HepG2 (cell line): ENCODE measurements at places on chromosomes 12 and 14. TPM values are rescaled to one million over a fixed set of nuclear protein-coding genes. Genes with fewer than 3 reads are reported as not detected.

PKP2 gene
- 11.5 and 15.1 TPM in 2 replicates for polyA plus RNA-seq

DNA sequence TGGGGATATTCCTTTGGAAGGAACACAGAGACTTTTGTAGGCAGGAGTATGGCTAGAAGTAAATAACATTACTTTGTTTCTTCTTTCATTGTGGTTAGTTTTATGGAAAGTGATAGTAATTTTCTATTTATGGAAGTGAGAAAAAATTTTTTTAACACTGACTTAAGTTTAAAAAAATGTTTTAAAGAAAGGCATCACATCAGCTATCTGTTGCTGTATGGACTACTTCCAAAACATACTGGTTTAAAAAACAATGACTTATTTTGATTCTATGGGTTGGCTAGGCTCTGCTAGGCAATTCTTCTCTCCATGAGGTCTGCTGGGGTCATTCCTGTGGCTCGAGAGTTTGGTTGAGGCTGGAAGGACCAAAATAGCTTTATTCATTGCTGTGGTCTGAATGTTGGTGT, 31.7 kb upstream of the SLC38A2 start:
- H3K4me3 ChIP-seq: no peak overlapping the region
- H3K27me3 ChIP-seq: no peaks in the 10 kb centered on the region
- no peaks in the 10 kb centered on the region for H3K36me3 ChIP-seq
- H3K27ac ChIP-seq: no peak overlapping the region
- DNase-seq: no peak
- H3K4me1 ChIP-seq: peaks cover 33% of the 10 kb centered on the region

- H3K4me3 ChIP-seq: no peak overlapping the region
- no peaks in the 10 kb centered on the region for H3K27me3 ChIP-seq
- no peaks in the 10 kb centered on the region for H3K36me3 ChIP-seq
- no peaks in the 10 kb centered on the region for H3K4me1 ChIP-seq
- no peak for DNase-seq
These were observed 5.4 kb upstream of the WIF1 start for GRCh38 chr12:65126482-65126881.

GRCh38 chr14:64244279-64244678, 49.9 kb downstream of the ESR2 start:
- no peaks in the 10 kb centered on the region for H3K4me1 ChIP-seq
- H3K27ac ChIP-seq: no peak overlapping the region
- H3K36me3 ChIP-seq: no peaks in the 10 kb centered on the region
- DNase-seq: no peak

DNA sequence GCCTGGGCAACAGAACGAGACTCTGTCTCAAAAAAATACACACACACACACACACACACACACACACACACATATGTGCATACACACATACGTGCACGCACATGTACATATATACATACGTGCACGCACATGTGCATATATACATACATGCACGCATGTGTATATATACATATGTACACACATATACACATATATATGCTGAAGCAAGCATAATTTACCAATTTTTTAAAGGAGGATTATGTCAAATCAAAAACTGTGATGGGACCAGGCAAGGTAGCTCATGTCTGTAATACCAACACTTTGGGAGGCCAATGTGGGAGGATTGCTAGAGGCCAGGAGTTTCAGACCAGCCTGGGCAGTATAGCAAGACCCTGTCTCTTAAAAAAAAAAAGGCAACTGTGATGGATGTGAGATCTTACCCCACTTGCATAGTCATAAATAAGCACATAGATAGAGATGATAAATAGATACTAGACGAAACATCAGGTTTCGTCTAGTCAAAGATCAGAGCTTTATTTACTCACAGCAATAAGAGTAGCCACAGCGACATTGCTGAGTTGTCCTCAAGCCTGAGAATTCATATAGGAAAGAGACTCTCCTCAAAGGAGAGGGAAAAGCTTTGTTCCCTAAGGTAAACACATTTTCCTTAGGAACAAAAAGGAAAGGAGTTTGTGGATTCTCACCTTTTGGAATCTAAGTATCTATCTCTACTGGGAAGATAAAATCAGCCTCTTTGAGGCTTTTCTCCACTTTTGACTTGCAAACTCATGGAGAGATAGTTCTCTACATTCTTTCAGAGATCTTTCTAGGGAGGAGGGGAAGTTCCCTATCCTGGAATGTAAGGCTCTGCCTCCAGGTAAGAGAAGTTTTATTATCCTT, 74.7 kb upstream of the AMN1 start:
- no peaks in the 10 kb centered on the region for H3K4me1 ChIP-seq
- H3K27ac ChIP-seq: no peak overlapping the region
- no peaks in the 10 kb centered on the region for H3K36me3 ChIP-seq
- no peak for DNase-seq

- no peaks in the 10 kb centered on the region for H3K4me1 ChIP-seq
- no peak overlapping the region for H3K4me3 ChIP-seq
- no peaks in the 10 kb centered on the region for H3K27me3 ChIP-seq
- no peaks in the 10 kb centered on the region for H3K36me3 ChIP-seq
- peak; percentile 4 for DNase-seq
These were observed 227.5 kb upstream of the ABCD2 start for GRCh38 chr12:39846971-39847650.

GRCh38 chr12:15977999-15978951, 67.1 kb downstream of the DERA start:
- H3K36me3 ChIP-seq: peaks cover 4% of the 10 kb centered on the region; the same call in 2 of the 3 replicates
- no peak overlapping the region for H3K4me3 ChIP-seq
- no peaks in the 10 kb centered on the region for H3K27me3 ChIP-seq

DNA sequence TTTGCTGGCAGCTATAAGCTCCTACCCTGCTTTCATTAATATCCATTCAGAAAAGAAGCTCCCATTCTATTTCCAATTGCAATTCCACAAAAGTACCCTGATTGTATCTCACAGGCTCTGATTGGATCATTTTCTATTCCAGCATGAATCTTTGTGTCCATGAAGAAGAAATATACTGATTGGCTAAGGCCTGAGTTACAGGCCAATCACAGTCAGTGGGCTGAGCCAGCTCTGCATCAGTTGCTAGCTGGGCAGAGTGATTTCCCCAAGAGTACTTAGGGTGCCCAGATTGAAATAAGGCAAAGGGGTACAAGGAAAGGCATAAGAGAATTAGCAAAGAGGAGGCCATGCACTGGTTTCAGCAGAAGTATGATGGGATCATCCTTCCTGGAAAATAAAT, 14.4 kb downstream of the ART4 start:
- H3K27ac ChIP-seq: no peak overlapping the region
- DNase-seq: no peak
- no peak overlapping the region for H3K4me3 ChIP-seq
- H3K27me3 ChIP-seq: no peaks in the 10 kb centered on the region
- H3K36me3 ChIP-seq: no peaks in the 10 kb centered on the region
- peaks cover 16% of the 10 kb centered on the region for H3K4me1 ChIP-seq

GRCh38 chr12:123267991-123268843, 3.4 kb downstream of the CDK2AP1 start:
- peak overlapping the region; percentile 5; the same call in 1 of the 2 replicates for H3K4me3 ChIP-seq
- peaks cover 23% of the 10 kb centered on the region for H3K4me1 ChIP-seq
- peaks cover 22% of the 10 kb centered on the region for H3K36me3 ChIP-seq
- H3K27ac ChIP-seq: no peak overlapping the region
- no peaks in the 10 kb centered on the region; the same call in 2 of the 3 replicates for H3K27me3 ChIP-seq
- DNase-seq: no peak

B3GNT4 gene
- polyA plus RNA-seq: 0.21 and 0.57 TPM in 2 replicates

EXOC3L4 gene
- polyA plus RNA-seq: 11.8 and 21.2 TPM in 2 replicates
